ENCODE measurements at places on chromosomes 11 and 22. TPM values are rescaled to one million over a fixed set of nuclear protein-coding genes. Genes with fewer than 3 reads are reported as not detected.

DNA sequence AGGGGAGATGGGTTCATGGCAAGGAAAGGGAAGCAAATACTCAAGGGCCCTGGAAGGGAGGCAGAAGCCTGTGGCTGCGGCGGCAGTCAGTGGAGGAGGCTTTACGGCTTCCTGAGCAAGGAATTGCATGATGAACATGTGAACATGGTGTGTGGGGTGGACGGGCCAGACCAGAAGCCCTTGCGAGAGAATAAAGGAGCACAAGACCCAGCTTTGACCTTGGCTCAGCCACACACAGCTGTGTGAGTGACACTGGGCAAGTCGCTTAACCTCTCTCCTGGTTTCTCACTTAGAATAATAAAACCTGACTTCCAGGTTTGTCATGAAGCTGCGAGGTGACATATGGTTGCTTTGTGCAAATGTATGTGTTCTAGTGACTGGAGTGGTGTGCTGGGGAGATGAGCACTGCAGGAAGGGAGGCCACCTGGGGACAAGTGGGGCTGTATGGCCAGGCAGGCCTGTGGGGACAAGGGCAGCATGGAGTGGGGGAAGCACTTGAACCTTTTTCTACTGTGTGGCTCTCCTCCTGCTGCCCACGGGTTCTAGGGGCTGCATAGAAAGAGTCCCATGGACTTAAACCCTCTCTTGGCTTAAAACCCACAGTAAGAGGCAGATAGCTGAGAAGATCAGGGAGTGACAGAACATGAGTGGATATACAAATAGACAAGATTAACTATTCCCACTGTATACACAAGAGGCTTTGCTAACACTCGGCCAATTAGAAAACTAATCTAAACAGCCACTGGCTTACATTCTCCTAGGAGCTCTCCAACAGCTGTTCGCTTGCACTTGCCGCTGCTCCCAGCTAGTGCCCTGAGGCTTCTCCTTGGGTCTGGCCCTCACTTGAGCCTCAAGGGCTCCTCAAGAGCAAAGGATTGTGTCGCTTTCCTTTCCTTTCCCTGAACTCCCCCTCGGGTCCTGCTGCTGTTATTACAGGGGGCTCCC is 67.3 kb upstream of the CDON start:
- DNase-seq: no peak

DNA sequence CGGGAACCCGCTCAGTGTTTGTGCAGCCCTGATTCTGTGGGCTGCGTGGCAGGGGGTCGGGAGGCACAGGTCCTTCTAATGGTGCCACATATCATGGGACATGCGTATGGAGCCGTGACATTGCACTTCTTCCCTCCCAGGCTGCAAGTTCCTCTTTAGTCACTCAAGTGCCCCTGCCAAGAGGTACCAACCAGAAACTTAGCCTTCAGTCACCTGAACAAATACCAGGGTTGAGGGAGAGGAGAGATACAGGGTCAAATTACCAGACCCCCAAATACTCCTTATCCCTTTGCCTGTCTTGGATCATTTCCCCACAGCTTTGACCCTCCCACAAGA is 209.1 kb downstream of the BUD13 start:
- no peak for DNase-seq

- DNase-seq: no peak
Observed at GRCh38 chr11:6755303-6755952, 16.3 kb downstream of the OR2AG2 start.

- DNase-seq: no peak
Observed at GRCh38 chr11:125514336-125515101, 18.5 kb upstream of the FEZ1 start.

GRCh38 chr11:118379497-118379896 is 20.1 kb downstream of the UBE4A start:
- DNase-seq: no peak

Gene ELMOD1
- total RNA-seq: not detected

Gene SMCO4
- 19.5 TPM for total RNA-seq
